ENCODE measurements at places on chromosomes 3 and 15. TPM values are rescaled to one million over a fixed set of nuclear protein-coding genes. Genes with fewer than 3 reads are reported as not detected.

HDGFL3 gene
- polyA plus RNA-seq: 26.6 TPM

FAM3D gene
- polyA plus RNA-seq: 4.3 TPM

SPINT1 gene
- polyA plus RNA-seq: 252 TPM

TPRG1 gene
- polyA plus RNA-seq: 1.2 TPM

ROBO2 gene
- 3.4 TPM for polyA plus RNA-seq

DNA sequence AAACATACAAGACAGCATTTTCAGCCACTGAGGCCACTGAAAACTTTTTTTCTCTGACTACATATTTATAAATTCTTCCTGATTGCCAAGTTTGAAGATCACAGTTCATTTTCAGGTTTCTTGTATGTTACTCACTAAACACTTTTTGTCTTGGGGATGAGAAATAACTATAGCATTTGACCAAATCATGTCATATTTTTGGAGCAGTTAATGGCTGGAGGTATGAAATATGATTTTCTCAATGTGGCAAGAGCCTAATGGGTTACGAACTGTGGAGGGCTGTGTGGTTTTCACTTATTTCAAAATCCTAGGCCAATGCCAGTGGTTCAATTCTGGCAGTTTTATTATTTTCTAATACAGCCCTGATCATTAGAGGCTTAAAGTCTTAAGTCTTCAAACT lies 64.4 kb downstream of the USP13 start:
- no peaks in the 10 kb centered on the region for H3K36me3 ChIP-seq
- no peak overlapping the region for H3K4me3 ChIP-seq
- H3K27me3 ChIP-seq: no peaks in the 10 kb centered on the region
- H3K4me1 ChIP-seq: no peaks in the 10 kb centered on the region
- H3K27ac ChIP-seq: no peak overlapping the region

DNA sequence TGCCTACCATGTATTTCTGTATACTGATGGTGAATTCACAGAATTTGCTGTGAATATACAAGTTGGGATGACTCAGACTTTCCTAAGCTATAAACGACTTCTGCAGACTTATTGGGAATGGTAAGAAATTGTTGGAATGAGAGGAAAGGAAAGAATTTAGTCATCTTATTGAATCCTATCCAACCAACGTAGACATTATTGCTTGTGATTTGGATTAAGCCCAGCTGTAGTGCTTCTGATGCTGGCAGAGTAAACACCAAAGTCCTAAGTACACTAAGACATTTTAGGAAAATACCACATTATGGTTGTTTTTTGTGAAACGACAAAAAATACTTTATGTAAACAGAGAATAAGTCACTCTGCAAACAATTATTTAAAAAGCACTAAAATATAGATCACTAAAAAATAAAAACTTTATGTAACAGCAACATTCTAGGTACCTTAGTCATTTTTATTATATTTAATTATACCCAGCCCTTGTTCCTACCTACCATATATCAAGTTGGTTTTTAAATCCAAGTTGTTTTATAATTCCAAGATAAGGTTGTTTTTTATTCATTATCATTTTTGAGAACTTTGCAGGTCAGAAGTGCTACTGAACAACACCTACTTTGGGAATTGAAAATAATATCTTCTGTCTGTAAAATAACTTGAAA lies 99.2 kb upstream of the MLF1 start:
- H3K4me1 ChIP-seq: no peaks in the 10 kb centered on the region
- DNase-seq: peak; percentile 58
- H3K27ac ChIP-seq: peak overlapping the region; percentile 65
- H3K27me3 ChIP-seq: no peaks in the 10 kb centered on the region
- no peak overlapping the region for H3K4me3 ChIP-seq
- H3K36me3 ChIP-seq: no peaks in the 10 kb centered on the region

GRCh38 chr3:177196008-177196455 lies 1.2 kb downstream of the TBL1XR1 start:
- peaks cover 16% of the 10 kb centered on the region for H3K4me1 ChIP-seq
- no peak for DNase-seq

GRCh38 chr3:49217688-49218470 lies 46.5 kb downstream of the KLHDC8B start:
- peak overlapping the region; percentile 50 for H3K27ac ChIP-seq
- H3K36me3 ChIP-seq: no peaks in the 10 kb centered on the region
- no peaks in the 10 kb centered on the region for H3K27me3 ChIP-seq
- DNase-seq: no peak
- no peaks in the 10 kb centered on the region for H3K4me1 ChIP-seq

GRCh38 chr3:49133226-49133951 lies 539 bp upstream of the LAMB2 start:
- no peaks in the 10 kb centered on the region for H3K27me3 ChIP-seq
- H3K36me3 ChIP-seq: no peaks in the 10 kb centered on the region
- peak; percentile 92 for DNase-seq
- H3K4me3 ChIP-seq: peak overlapping the region; percentile 99

DNA sequence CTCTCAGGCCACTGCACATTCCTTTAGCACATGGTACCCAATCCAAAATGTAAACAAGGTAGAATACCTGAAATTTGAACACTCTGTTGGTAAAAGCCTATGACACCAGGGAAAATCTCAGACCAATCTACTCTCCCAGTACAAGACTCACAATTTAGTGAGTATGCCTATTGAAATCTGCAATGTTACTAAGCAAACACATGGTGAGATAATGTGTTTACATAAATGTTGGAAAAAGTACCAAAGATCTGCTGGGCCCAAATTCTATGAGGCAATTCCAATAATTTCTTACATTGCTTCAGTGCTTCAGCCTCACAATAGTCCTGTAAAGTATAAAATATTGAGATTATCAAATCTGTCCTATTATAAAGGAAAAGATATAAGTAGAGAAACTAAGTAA lies 536.1 kb downstream of the PYDC2 start:
- no peak for DNase-seq
- H3K27me3 ChIP-seq: no peaks in the 10 kb centered on the region
- no peak overlapping the region for H3K4me3 ChIP-seq
- no peak overlapping the region for H3K27ac ChIP-seq

GRCh38 chr3:41477399-41478014 lies 278.2 kb downstream of the CTNNB1 start:
- H3K36me3 ChIP-seq: no peaks in the 10 kb centered on the region
- no peaks in the 10 kb centered on the region for H3K27me3 ChIP-seq
- no peak overlapping the region for H3K4me3 ChIP-seq
- H3K27ac ChIP-seq: peak overlapping the region; percentile 13
- peaks cover 11% of the 10 kb centered on the region for H3K4me1 ChIP-seq

DNA sequence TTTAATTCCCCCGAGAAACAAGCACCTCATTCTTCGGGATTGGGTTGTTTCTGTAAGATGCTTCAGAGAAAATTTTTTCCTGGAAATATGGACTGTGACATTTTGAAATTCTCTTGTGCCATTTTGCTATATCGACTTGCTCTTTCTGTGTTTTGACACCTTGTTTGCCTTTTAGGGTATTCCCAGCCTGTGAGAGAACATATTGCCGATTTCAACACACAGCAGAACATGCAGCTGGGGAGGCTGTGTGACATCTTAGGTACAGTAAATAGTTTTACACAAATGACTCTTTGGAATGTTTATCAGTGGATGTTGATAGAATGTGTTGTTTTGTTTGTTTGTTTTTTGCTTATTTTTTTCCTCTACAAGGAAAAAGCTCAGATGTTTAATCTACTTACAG lies 130.2 kb downstream of the IQCH start:
- H3K4me1 ChIP-seq: no peaks in the 10 kb centered on the region
- no peaks in the 10 kb centered on the region for H3K27me3 ChIP-seq
- H3K27ac ChIP-seq: no peak overlapping the region
- no peaks in the 10 kb centered on the region for H3K36me3 ChIP-seq
- H3K4me3 ChIP-seq: no peak overlapping the region

DNA sequence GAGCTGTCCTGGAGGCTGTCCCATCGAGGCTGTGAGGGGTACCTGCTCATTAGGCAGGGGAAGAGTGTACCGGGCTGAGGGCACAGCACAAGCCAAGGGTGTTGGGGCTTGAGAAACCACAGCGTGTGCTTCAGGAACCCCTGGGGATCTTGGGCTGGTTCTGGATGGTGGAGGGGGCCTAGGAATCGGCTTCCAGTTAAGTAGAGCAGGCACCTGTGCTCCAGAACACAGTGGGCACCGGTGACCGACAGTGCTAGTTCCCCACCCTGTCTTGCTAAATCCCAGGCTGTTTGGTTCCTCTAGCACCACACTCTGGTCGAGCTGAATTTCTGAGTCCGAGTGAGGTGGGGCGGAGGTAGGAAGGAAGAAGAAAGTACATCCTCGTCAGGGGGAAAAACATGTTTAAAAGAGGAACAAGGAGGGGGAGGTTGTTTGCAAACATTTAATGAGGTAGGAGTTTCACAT lies 29.1 kb downstream of the SLC6A6 start:
- no peaks in the 10 kb centered on the region for H3K36me3 ChIP-seq
- H3K27ac ChIP-seq: peak overlapping the region; percentile 89
- DNase-seq: no peak
- H3K4me1 ChIP-seq: peaks cover 26% of the 10 kb centered on the region

DNA sequence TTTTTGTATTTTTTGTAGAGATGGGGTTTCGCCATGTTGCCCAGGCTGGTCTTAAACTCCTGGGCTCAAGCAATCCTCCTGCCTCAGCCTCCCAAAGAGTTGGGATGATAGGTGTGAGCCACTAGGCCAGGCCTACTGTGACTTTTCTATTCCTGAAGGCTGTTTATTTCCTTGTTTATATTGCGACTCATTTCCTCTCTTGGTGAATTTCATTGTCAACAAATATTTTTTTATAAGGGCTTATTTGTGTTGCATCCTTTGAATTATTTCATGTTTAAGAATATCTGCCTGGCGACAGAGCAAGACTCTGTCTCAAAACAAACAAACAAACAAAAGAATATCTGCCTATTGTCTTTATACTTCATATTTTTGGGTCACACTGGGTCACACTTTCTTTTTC lies 29.4 kb upstream of the MCCC1 start:
- H3K27me3 ChIP-seq: no peaks in the 10 kb centered on the region

GRCh38 chr15:20106026-20106425 lies 435.6 kb downstream of the GOLGA6L6 start:
- H3K36me3 ChIP-seq: no peaks in the 10 kb centered on the region
- H3K27ac ChIP-seq: no peak overlapping the region
- peak; percentile 6 for DNase-seq
